ENCODE measurements at places on chromosomes 1 and 21. TPM values are rescaled to one million over a fixed set of nuclear protein-coding genes. Genes with fewer than 3 reads are reported as not detected.

SPTA1 gene
- total RNA-seq = 0.41 TPM

AMPD1 gene
- total RNA-seq = 0.63 TPM

TMEM54 gene
- total RNA-seq = 426 TPM

LRRC42 gene
- total RNA-seq = 19.4 TPM

PCNX2 gene
- total RNA-seq = 11.3 TPM

LDLRAD1 gene
- not detected for total RNA-seq

DNA sequence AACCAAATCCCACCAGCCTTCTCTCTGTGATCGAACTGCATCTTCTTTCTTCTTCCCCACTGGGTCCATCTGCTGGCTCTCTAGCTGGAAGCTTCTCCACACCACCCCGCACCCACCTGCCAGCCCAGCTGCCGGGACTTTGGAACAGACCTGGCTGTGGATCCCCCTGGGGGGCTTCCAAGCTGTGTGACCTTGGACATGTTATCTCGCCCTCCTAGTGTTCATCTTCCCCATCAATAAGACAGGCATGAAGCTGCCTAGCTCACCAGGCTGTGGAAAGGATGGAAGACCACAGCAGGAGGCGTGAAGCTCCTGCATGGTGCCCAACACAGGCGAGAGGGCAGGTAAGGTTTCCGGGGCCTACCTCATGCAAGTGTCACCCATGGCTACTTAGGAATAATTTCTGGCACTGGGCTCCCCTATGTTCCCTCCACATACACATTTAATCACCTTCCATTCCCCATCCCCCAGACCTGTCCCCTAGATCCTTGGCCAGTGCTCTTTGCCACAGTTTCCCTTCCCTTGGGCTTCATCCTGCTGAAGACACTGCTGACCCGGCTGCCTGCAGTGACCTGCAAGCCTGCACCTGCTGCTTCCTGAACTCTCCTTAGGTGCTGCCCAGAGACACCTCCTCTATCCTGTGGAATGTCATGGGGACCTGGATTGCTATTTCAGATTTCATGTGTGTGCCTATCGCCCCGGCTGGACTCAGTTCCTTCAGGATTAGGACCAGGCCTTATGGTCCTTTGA lies 13.2 kb upstream of the C2CD2 start:
- DNase-seq = no peak

GRCh38 chr1:90840352-90840751 lies 123.2 kb upstream of the BARHL2 start:
- no peak for DNase-seq

DNA sequence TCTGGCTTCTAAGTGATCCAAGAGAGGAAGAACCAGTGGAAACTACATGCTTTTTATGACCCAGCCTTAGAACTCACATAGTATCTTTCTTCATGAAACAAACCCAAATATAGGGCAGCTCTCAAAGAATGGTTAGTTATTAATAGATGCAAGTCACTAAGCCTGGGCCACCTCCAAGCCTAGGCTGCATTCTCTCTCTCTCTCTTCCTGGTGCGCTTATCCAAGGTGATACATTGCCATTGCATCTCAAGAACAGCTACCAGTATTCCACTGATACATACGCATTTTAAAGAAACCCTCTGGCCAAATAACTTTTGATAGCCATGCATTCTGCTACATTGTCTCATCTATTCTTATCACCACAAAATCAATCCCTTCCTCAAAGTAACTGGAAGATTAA lies 455.6 kb upstream of the ADGRL2 start:
- no peak for DNase-seq

GRCh38 chr1:154943649-154944400 lies 7.3 kb upstream of the PMVK start:
- no peak for DNase-seq

DNA sequence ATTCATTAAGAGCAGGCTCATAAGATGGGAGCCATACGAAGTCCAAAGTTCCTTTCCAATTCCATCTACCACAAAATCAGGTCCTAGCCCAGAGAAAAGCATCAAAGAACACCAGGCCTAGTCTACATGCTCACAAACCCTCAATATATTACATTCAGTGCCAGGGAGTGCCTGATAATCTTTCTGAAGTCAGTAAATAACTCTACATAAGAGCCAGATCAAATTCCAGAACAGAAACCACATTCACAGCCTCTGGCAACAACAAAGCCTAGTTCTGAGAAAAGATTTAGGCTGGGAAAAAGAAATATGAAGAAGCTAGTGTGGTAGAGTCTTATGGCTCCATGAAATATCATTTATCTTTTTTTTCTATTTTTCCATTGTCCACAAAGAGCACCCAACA lies 40.5 kb upstream of the RBBP5 start:
- no peak for DNase-seq

DNA sequence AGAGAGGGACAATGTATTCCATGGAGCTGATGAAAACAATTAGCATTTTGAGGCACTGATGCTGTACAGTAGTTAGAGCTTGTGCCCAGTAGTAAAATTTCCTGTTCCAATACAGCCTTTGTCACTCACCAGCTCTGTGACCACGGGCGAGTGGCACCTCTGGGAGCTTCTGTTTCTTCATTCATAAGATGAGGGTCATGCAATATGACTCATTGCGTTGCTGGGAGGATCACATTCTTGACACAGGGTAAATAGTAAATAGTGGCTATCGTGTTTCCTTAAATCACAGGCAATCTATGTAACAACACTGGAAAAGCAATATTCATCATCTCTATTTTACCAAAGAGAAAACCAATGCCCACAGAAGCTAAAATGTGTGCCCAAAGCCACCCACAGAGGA lies 4.5 kb upstream of the LRRC52 start:
- no peak for DNase-seq

DNA sequence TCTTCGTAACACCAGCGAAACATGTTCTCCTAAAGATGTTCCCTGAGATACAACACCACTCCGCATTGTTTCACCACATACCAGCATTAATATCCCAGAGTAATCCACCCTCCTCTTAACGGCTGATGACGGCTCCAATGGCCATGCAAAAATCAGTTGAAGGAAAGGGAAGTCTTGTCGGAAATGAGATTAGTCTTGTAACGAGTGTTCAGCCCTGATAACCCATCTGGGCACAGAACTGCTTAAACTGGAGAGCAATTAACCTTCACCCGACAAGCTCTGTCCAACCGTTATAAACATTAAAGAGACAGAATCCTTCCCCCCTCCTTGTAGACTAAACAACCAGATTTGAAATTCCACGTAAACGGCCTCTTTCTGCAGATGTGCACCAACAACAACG lies 21.9 kb downstream of the ERG start:
- DNase-seq = no peak

DNA sequence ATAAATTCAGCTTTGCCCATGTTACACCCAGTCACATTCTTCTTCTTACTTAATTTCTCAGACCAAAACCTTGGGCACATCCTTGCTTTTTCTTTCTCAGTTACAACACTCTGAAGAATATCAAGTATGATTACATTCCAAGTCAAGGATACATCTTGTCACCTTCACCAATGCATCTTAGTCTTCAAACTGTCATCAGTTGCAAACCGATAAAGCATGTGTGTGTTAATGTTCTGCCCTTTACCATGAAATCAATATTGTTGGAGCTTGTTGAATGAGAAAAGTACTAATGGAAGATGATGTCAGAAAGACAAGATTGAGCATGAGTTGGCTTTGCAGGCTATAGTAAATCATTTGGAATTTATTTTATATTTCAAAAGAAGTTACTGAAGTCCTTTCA lies 764.6 kb downstream of the NCAM2 start:
- DNase-seq = no peak
